ENCODE measurements at places on chromosomes 7 and 10. TPM values are rescaled to one million over a fixed set of nuclear protein-coding genes. Genes with fewer than 3 reads are reported as not detected.
A peak's percentile ranks its signal among the peaks of the same experiment; 100 is the strongest.

The NYAP1 gene
- 1.3 TPM for total RNA-seq

The HOXA11 gene
- total RNA-seq: 0.81 TPM

The AQP1 gene
- 1,062 TPM for total RNA-seq

The UPP1 gene
- total RNA-seq: 34.9 TPM

The PNLIPRP3 gene
- total RNA-seq: not detected

The LRGUK gene
- total RNA-seq: 1.2 TPM

The OR2A5 gene
- total RNA-seq: not detected

The RAB19 gene
- not detected for total RNA-seq

The DRGX gene
- not detected for total RNA-seq

The LRRTM3 gene
- 0.93 TPM for total RNA-seq

DNA sequence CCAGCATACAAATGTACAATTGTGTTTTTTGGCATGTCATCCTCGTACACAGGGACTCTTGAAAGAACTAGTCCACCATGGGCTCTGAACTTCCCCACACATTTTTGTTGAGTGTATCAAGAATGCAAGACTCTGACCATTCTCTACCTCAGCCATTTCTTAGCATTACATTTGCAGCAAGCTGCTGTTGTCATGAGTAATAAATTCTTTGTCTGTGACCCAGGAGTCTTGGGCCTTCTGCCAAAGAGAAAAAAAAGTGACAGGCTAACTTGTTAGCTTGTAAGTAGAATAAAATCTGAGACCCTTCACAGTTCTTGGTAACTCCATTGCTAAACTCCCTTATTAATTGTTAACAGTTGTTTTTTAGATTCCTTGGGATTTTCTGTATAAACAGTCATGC, 542.3 kb upstream of the MBL2 start:
- no peak for DNase-seq

DNA sequence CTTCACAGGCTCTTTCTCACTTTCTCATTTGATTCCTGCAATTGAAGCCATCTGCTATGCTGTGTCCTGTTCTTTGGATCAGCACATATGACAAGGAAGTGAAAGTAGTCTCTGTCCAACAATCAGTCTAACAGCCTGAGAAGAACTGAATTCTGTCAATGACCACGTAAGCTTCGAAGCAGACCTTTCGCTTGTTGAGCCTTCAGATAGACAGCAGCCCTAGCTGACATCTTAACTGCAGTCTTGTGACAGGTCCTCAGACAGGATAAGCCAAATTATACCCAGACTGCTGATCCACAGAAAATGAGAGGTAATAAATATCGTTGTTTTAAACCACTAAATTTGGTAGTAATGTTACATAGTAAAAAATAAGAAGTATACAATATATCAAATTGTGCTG, 691.0 kb upstream of the LRRTM3 start:
- DNase-seq: no peak

DNA sequence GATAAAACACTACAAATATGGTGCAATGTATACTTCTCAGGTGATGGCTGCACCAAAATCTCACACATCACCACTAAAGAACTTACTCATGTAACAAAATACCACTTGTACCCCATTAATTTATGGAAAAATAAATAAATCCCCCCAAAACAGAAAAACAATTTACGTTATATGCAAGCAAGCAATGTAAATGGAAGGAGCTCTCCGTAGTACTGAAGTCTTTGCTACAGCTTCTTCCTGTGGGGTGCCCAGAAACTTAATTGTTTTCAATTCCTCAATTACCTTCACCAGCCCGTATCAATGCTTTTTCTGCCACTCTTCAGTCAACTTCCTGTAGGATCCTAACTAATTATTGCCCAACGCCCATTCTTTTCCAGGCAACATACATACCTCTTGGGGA, 138.1 kb downstream of the RELN start:
- DNase-seq: no peak

DNA sequence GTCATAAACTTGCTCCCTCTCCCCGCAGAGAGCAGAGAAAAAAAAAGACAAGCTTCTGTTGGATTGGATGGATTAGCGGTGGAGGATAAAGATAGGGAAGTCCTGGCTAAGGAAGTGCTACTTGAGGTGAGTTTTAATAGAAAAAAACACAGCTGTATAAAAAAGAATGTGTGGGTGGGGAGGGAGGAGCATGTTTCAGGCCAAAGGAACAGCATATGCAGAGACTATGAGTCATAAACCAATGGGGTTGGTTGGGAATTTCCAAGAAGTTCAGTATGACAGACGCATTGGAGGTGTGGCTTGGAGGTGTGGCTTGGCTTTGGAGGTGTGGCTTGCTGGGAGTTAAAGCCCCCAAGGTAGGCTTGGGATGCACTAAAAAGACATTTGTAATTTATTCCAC, 103.0 kb upstream of the LSM8 start:
- DNase-seq: no peak

DNA sequence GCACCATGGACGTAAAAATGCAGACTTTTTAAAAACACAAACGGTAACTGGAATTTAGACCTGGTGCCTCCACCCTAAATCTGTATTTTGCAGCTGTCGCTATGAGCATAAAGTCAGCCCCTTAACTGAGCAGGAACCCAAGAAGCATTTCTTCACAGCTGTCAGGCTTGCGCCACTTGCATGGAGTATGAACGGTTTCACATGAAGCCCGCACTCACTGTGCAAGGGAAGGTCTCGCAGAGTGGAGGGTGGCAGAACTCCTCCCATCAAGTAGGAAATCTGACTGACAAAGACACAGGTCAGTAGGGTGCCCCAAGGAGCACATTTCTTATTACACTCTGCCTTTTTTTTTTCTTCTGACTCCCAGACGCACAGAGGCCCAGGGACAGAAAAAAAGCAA, 58.5 kb downstream of the ELMO1 start:
- DNase-seq: no peak

GRCh38 chr10:22646388-22646853, 68.0 kb downstream of the PIP4K2A start:
- DNase-seq: no peak

DNA sequence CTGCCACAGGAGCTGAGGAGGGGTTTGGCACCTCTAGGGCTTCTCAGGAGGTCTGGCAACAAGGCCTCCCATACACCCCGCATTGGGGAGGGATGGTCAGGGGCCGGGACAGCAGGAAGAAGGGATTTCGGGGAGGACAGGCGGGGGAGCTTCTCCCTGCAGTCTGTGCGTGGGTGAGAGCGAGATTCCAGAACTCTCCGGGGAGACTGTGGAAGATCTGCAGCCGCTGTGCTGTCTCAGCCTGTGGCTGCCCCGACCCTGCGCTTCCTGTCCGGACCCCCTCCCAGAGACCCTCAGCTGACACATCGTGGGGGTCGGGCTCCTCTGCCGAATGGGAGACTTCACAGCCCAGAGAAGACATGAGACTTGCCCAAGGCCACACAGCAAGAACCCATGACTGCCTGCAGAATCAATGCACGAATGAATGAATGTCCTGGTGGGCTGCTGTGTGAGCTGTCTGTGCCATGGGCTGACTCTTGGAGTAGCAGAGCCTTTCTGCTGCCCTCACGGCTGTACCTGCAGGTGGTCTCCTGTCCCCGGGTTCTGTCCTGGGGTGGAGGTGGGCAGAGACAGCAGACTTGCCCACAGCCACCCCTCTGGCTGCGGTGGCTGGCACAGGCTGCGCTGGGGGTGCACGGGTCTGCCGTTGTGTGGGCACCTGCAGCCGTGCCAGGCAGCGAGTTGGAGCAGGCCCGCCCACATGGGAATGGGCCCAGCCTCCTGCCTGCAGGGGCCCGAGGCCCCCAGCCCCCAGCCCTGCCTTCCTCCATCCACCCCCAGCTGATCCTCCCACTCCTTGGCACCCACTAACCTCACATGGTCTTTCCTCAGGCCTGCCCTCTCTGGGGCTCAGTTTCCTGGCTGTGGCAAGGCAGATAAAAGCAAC, 16.3 kb upstream of the LFNG start:
- DNase-seq: no peak

DNA sequence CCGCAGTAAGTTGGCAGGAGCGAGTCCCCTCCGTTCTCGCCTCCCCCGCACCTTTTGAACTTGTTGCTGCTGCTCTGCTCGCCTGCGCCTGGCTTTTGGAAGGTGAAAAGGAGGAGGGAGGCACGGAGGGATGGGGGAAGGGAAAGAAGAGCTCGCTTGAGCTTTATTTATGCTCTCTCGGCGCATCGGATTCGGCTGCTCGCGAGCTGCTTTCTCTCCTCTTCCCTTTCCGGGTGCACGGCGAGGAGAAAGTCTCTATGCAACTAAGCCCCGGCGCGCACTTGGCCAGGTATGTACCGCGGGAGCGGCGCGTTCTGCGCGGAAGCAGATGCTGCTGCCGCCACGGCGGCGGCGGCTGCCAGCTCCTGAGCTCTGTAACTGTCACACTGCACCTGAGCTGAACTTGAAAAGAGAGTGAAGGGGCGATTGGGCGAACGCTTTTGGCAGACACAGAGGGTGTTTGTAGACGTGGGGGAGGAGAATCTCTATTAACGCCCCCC, 551 bp downstream of the KCND2 start:
- peak; percentile 74 for DNase-seq

- no peak for DNase-seq
Measured at GRCh38 chr7:30771880-30772425, 736 bp downstream of the MINDY4 start.

DNA sequence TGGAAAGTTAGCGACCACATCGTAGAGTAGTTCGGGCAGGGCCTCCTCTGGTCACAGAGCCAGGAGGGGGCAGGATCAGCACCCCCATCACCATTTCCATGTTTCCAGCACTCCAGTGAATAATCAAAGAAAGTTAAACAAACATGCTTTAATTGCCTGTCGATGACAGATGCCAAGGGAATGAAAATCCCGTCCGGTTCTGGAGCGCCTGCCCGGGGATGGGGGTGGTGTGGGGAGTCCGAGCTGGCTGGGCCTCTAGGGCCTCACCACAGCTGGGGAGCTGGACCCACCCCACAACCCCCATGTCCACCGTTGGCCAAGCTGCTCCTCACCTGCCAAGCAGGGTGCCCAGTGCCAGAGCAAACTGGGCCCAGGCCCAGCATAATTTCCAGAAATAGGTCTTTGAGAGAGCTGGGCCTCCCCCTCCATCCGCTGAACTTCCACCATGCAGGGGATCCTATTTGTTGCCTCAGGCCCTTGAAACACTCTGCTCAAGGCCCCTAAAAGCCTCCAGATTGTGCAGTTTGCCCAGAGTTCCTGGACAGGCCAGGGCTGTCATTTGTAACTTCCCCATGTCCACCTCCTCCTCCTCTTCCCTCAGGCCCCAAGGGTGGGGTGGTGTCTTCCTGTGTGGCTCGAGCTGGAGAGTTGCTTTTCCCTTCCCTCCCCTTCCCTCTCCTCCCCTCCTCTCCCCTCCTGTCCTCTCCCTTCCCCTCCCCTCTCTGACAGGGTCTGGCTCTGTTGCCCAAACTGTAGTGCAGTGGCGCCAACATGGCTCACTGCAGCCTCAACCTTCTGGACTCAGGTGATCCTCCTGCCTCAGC, 101.0 kb downstream of the MYL10 start:
- peak; percentile 81 for DNase-seq

DNA sequence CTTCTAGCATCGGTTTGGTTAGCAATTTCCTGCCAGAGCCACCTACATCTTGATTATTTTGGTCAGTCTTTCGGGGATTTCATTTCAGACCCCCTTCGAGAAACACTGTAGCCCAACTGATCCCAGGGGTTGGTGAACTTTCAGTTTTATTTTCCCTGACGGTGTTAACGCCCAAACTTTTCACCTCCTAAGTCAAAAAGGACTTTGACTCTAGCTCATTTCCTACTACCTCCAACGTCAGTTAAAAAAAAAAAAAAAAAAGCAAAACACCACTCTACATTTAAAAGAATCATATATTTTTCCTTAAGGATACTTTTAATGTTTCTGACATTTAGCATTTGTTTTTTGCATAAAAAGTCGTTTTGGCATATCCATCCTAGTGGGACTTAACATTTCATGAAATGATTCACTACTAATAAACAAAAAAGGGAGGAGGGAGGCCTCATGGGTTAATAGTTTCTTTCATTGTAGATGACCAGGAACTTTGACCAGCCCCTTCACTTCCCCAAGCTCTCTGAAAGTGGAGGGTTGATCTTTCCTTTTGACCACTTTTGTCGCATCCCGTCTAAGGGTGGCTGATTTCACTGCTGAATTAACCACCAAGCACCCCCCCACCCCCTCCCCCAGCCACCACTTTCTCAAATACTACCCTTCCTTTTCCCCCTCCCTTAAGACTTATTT, 764 bp upstream of the TCF7L2 start:
- no peak for DNase-seq

- DNase-seq: no peak
Measured at GRCh38 chr10:128230401-128230800, 104.2 kb upstream of the MKI67 start.

DNA sequence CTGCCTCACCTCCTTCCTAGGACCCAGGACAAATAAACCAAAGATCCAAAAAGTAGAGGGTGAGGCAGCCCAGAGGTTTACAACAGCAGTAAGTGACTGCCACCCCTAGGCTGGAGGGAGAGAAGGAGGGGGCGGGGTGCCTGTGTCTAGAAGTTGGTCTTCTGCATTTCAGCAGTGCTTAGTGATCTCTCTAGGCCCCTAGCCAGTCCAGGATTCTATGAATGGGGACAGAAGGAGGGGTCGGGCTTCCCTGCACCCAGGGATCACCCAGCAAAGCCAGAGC, 62.8 kb upstream of the KDM7A start:
- DNase-seq: no peak

- DNase-seq: no peak
Measured at GRCh38 chr10:72099600-72099921, 11.2 kb upstream of the SPOCK2 start.

GRCh38 chr10:115355162-115355760, 262.1 kb downstream of the ATRNL1 start:
- no peak for DNase-seq

- no peak for DNase-seq
Measured at GRCh38 chr10:24162206-24162985, 46.5 kb upstream of the KIAA1217 start.

DNA sequence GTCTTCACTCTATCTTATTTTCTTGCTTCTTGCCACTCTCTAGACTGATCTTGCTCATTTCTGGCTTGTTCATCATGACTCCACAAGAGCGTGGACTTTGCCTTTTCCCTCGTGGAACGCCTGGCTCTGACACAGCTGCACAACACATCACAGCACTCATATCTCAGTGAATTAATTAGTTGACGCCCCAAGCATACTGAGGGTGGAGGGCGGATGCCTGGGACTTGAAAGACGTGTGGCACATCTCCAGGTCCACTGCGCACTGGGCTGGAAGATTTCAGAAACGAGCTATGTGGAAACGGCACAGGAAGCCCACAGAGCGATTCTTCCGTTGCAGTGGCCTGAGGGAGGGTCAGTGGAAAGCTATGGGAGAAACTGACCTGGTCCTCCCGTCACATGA, 23.6 kb upstream of the PLEKHA1 start:
- no peak for DNase-seq

GRCh38 chr10:87684001-87684638, 24.4 kb downstream of the PAPSS2 start:
- DNase-seq: no peak

- no peak for DNase-seq
Measured at GRCh38 chr7:14842523-14842922, 60.0 kb downstream of the DGKB start.

GRCh38 chr10:125164421-125164820, 4.1 kb upstream of the CTBP2 start:
- DNase-seq: no peak

GRCh38 chr7:50851451-50851850, 68.8 kb upstream of the GRB10 start:
- no peak for DNase-seq

- DNase-seq: no peak
Measured at GRCh38 chr7:49635800-49636199, 137.6 kb upstream of the VWC2 start.
